ENCODE measurements at places on chromosomes 4 and X.

- DNase-seq, result no peak
Observed at GRCh38 chr4:5033281-5033841, 14.1 kb upstream of the CYTL1 start.

- DNase-seq, result no peak
Observed at GRCh38 chrX:12174358-12174757, 36.1 kb downstream of the FRMPD4 start.

DNA sequence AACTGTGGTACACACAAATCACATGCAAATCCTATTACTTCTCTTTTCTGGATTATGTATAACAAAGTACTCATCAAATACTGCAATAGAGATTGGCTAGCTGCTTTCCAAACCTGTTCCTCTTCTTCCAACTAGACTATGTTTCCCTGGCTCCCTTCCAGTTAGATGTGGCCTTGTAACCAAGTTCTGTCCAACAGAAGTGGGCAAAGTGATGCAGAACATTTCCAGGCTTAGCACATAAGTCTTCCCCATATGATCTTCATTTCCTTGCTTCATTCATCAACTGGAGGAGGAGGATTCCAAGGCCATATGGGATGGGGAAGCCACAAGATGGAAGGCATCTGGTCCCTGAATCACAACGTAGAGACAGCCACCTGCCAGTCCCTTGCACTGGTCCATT lies 8.0 kb downstream of the SLC9A7 start:
- DNase-seq, result no peak

- DNase-seq, result peak; percentile 20
Observed at GRCh38 chr4:69760455-69760854, at the start of gene SULT1B1. Gene SULT1B1 (minus strand): TSS chr4:69760620. CDS start chr4:69755217, 5,403 bp downstream.

GRCh38 chrX:132676102-132676501 lies 187.3 kb upstream of the MBNL3 start:
- no peak for DNase-seq

All from activated CD4-positive, alpha-beta T cell treated with anti-CD3 and anti-CD28 coated beads, Interleukin-2, amount 50 U/mL, for 16 hours (primary cell).